ENCODE measurements at places on chromosomes 12 and 14. TPM values are rescaled to one million over a fixed set of nuclear protein-coding genes. Genes with fewer than 3 reads are reported as not detected.

Gene NRL
- polyA plus RNA-seq: 2.8 TPM

DNA sequence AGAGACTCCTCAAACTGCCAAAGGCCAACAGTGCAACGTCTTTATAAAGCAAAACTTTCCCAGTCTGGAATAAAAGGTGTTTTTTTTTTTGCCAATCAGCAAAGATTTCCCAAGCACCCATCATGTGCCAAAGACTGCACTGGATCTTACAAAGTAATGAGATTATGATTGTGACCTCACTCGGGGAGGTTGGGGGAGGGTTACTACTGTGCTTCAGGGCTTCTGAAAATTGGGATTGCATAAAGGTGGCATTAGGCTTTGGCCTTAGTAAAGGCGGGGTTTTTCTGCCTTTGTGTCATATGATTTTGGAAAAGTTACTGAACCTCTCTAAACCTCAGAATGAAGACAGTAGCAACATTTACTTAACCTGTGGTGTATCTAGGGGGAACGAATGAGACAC lies 233.8 kb downstream of the DACT1 start:
- no peak for DNase-seq

Gene RASSF9
- 4.9 TPM for polyA plus RNA-seq

DNA sequence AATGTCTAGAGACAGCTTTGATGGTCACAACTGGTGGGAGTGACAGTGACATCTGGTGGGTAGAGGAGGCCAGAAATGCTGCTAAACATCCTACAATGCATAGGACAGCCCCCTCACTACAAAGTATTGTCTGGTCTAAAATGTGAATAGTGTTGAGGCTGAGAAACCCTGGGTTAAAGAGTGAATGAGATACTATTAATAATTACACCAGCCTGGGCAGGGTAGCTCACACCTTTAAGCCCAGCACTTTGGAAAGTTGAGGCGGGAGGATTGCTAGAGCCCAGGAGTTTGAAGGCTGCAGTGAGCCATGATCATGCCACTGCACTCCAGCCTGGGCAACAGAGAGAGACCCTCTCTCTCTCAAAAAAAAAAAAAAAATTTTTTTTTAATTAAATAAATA lies 11.1 kb downstream of the SVOP start:
- DNase-seq: no peak

DNA sequence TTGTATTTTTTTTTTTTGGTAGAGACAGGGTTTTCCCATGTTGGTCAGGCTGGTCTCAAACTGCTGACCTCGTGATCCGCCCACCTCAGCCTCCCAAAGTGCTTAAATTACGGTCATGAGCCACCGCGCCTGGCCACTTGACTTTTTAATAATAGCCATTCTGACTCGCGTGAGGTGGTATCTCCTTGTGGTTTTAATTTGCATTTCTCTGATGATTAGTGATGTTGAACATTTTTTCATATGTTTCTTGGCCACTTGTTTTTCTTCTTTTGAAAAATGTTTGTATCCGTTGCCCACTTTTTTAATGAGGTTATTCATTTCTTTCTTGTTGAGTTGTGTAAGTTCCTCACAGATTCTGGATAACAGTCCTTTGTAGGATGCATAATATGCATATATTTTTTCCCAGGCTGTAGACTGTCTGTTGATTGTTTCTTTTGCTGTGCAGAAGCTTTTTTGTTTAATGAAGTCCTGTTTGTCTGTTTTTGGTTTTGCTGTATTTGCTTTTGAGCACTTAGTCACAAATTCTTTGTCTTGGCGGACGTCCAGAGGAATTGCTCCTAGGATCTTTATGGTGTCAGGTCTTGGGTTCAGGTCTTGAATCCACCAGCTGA lies 10.3 kb upstream of the PGAM5 start:
- no peak for DNase-seq

- no peak for DNase-seq
These were observed 58.4 kb downstream of the LLPH start for GRCh38 chr12:66072135-66072534.

Gene RERGL
- 57.5 TPM for polyA plus RNA-seq

DNA sequence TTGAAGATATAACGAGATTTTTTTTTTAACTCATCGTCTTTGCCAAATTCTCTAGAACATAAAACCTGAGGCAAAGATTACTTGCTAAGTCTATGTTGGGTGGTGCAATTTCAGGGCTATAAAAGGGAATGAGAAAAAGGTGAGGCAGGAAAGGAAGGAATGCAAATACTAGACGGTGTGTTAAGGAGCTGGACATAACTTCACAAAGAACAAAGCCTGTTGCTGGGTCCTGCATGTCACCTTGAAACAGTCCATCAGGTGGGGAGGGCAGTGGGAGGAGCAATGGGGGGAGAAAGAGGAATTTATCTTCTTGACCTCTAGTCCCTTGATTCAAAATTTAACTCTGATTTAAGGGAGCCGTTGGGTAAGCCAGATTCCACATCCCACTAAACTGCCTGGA lies 16.1 kb upstream of the DUSP6 start:
- no peak for DNase-seq

- no peak for DNase-seq
These were observed 2.0 kb upstream of the BEGAIN start for GRCh38 chr14:100589071-100589759.

Gene DAO
- not detected for polyA plus RNA-seq
